Stimulated activated CD8-positive, alpha-beta memory T cell treated with anti-CD3 and anti-CD28 coated beads, Interleukin-2, amount 100 ng/mL, for 1 hour (primary cell): ENCODE measurements at places on chromosomes 16 and 17.

- DNase-seq, result no peak
These were observed 4.3 kb upstream of the SLFN11 start for GRCh38 chr17:35377706-35378105.

DNA sequence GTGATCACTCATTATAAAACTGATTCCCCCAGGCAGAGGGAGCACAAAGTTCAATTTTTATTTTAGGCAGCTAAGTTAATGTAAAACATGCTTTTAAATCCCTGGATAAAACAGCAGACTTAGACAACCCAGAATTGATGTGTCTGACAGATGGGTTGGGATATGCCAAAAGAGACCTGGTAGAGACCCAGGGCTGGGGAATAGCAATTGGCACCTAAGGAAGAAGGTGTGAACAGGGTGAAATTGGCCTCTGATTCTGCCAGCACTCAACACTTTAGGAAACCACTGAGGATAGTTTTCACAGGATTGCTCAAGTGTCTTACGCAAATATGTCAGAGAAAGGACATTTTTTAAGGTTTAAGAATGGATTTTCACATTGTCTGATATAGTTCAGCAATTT is 938.2 kb upstream of the CDH8 start:
- no peak for DNase-seq

DNA sequence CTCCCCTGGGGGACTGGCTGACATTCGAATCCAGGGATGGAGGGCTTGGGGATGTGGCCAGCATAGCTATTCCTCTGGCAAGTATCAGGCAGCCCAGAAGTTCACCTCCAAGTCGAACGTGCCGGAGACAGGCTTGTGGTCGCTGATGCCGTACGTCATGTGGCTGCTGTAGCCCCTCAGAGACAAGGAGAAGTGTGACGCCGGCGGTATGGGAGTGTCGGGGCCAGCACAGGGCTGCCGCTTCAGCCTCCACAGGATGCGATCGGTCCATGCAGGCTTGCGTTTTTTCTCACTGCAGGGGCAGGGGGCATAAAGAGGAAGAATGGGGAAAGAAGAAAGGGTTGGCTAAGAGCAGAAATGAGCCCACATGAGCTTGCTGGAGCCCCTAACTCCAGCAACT is 5.3 kb upstream of the MYO1C start:
- DNase-seq, result no peak

GRCh38 chr16:85601730-85602401 is 11.3 kb upstream of the GSE1 start:
- DNase-seq, result no peak
